ENCODE measurements at places on chromosomes 4 and X.

DNA sequence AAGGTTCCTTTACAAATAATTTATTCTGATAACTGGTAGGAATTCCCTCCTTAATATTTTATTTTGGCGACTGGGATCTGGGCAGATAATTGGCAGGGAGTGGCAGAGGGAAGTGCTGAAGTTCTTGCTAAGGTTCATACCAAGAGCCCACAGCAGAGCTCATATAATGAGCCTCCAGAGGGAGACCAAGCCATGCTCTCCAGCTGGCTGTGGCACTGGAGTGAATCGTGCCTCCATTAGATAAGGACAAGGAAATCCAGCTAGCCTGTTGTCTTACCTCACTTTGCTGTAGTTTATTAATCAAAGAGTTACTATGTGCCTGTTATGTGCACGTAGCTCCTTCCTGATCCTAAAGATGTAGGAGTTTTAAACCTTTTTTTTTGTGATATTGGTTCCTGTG, 1.3 kb downstream of the ASB12 start:
- DNase-seq: no peak

DNA sequence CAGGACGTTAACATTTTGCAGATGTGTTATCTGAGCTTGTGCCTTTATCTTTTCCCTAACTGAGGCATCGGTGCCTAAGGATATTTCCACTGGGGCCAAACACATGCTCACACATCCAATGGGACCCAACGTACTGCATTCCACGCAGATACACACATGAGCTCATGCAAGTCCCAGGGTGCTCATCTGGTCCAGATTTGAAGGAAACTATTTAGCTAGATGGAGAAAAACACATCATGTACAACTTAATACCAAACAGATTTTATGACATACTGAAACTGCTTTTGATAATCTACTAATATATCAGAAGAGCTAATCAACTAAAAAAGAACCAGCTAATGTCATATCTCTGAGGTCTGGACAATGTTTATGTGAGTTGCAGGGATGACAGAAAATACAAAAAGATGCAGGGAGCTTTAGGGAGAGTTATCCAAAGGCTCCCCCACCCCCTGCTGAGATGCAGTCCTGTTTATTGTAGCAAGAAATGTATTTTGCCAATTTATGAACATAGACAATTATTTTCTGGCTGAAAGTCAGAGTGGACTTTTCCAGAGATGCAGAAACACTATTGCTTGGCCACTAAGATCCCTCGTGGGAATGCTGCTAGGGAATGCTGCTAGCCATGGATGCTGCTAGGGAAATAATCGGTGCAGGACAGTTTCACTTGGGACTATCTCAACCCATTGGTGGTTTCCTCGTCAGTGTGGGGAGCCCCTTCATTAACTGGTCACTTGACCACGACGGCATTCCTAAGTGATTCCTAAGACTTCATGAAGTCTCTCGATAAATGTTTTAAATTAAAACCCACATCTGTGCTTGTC, 172.8 kb downstream of the SMIM20 start:
- DNase-seq: no peak

- no peak for DNase-seq
Observed at GRCh38 chrX:72262077-72262476, 15.0 kb downstream of the RPS4X start.

DNA sequence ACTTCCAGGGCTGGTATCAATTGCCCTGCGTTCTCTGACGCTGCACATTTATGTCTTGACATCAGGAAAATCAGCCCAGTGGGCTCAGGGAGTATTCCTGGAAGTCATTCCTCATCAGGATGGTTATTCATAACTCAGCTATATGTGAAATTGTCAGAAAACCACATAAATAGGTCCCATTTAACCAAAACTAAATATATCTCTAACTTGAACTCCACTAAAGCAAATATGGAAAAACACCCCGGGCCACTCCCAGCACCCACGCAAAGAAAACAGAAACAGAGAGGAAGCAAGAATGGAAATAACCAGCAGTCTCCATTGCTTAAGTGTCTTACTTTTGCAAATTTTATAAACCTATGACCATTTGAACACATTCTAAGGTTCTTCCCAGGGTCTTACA, 112.0 kb downstream of the IRF2 start:
- no peak for DNase-seq

GRCh38 chrX:5774446-5774845, 454.2 kb downstream of the NLGN4X start:
- no peak for DNase-seq

DNA sequence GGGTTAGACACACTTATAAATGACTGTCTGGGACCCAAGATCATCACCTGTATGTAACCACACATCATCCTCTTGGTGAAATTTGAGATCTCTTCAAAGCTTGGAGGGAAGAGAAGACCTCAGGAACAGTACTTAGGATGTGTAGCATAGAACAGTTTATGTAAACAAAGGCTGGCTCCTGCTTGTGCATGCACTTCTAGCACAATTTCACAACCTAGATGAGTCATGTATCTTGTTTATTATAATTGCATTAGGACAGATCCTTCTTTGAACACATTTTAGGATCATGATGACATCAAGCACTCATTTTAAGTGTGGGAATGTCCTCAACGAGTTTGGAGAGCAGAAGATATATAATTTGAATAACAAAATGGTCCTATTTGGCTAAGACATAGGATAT, 26.3 kb upstream of the ZMAT1 start:
- no peak for DNase-seq

DNA sequence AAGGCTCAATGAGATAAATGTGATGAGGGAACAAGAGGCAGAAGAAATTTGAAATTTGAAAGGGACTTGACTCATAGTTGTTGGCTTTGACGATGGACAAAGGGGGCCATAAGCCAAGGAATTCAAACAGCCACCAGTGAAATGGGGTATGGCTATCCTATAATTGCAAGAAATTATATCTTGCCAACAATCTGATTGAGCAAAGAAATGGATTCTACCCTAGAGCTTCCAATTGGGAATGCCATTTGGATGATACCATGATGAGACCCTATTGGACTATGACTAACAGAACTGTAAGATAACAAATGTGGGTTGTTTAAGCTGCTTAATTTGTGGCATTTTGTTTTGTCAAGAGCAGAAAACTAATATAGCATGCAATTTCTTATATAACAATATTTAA, 270.1 kb upstream of the ARSJ start:
- no peak for DNase-seq

DNA sequence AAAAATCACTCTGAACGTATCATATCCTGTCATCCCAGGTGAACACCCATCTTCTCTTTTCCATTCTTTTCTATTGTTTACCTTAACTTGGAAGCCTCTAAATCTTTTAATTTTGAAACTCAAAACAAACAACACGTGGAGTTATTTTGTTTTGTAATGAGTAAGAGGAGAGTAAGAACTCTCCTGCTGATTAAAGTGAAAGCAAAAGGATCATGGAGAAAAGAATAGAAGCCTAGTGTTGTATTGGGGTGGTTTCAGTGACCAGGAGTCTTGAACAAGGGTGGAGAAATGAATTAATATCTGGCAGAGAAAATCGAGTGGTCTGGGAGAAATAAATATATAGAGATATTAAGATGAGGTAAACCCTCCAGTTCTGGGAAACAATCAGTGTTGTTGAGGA, 237.4 kb upstream of the UGT8 start:
- DNase-seq: no peak

DNA sequence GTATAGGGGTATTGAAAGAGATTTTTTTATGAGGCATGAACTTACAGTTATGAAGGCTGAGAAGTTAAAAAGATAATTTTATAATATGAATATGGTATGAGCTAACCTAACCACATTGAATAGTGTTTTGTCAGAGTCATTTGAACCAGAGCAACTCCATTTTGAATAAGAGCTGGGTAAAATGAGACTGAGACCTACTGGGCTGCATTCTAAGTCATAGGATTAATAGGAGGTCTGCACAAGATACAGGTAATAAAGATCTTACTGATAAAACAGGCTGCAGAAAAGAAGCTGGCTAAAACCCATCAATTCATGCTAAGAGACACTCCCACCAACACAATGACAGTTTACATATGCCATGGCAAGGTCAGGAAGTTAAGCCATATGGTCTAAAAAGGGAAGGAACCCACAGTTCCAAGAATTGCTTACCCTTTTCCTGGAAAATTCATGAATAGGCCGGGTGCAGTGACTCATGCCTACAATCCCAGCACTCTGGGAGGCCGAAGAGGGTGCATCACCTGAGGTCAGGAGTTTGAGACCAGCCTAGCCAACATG, 209.2 kb downstream of the TECRL start:
- DNase-seq: no peak

- no peak for DNase-seq
Observed at GRCh38 chr4:27836523-27836922, 975.9 kb downstream of the STIM2 start.

GRCh38 chrX:55619547-55619946, 3.7 kb upstream of the FOXR2 start:
- no peak for DNase-seq

Data from bone marrow (tissue), 2 donors.